ENCODE measurements at places on chromosomes 5 and 9. TPM values are rescaled to one million over a fixed set of nuclear protein-coding genes. Genes with fewer than 3 reads are reported as not detected.

DNA sequence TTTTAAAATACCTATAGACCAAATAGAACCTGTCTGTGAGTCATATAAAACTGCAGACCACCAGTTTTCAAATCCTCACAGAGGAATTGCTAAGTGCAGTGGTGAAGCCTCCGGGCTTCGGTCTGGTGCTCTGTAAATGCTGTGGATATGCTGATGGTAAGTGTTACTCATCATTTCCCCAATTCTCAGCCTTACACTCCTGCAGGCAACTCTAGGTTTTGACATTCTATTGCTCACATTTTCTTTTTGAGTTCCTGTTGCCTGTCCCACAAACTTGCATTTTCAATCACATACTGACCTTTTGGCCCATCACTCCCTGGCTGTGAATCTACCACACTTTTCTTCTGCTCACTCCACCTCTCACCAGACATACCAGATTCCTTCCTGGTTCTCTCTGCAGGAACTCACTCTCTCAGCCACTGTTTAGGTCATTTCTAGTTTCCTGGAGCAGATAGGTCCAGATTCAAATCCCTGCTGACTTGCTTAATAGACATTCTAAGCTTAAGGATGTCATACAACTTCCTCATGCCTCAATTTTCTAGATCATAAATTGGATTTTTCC, 192.9 kb downstream of the RAB3C start:
- DNase-seq: no peak

GRCh38 chr5:119367502-119368237, 11.9 kb downstream of the TNFAIP8 start:
- DNase-seq: no peak

DNA sequence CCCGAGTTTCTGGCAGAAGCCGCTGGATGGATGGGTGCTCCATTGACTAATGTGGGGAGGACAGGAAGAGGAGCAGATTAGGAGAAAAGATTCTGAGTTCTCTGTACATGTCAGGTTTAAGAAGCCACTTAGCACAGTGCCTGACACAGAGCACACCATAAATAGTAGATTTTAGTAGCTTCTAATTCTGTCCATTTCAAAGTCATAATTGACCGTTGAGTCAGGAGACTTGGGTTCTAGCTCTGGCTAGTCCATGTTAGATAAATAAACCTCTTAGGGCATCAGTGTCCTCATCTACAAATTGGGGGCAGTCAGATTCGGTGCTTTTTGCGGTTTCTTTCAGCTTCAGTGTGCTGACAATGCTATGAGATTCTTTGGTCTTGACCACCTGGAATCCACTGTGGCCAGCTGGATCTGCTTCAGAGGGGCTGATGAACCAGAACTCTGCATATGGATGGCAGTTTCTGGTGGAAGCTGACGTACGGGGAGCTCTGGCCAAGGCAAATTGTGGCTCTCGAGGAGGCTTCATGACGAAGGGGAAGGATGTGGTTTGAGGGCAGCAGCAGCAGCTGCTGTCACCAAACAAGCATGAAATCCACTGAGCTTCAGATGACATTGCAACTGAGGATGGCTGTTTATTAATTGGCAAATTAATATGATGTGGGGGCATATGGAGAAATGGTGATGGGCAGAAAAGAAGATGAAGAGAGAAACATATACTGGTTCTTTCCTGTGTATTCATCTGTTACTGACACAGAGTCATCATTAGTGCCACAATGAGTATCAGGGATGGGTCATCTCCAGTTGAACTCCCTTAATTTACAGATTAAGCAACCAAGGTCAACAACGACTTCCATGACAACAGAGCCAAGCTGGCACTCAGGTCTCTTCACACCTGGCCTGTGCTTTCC, 134.4 kb downstream of the AOPEP start:
- DNase-seq: no peak

- no peak for DNase-seq
Observed at GRCh38 chr9:20744036-20744630, 60.1 kb downstream of the FOCAD start.

GRCh38 chr5:40383749-40384651, 295.7 kb upstream of the PTGER4 start:
- no peak for DNase-seq

DNA sequence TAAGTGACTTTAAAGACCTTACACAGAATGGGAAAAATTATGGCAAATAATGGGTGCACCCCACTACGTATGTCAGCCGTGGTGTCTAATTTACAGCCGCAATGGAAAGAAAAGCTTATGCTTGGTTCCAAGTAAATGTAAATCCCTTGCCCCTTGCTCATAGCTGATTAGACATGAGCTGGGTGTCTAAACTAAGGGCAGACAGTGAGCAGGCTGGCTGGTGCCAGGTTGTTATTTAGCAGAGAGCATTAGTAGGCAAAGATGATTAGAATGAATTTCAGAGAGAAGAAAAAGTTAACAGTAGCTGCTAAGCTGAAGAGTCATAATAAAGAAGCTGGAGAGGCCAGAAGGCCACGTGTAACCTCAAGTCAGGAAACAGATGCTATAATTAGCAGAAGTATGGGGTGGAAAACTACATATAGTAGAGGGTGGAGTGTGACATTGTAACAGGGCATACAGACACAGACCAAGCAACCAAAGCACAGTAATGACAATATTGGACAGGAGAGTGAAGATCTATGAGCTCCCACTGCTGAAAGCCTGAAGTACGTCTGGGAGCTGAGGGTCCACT, 257.7 kb downstream of the MCTP1 start:
- DNase-seq: no peak

ZFP37 gene
- total RNA-seq: 1.8 TPM
